ENCODE measurements at places on chromosomes 1 and 21. TPM values are rescaled to one million over a fixed set of nuclear protein-coding genes. Genes with fewer than 3 reads are reported as not detected.

Gene LCE3D
- total RNA-seq, result not detected

Gene OR10J1
- total RNA-seq, result not detected

GRCh38 chr1:111141245-111142220 lies 1.5 kb downstream of the CEPT1 start:
- H3K4me1 ChIP-seq, result peaks cover 21% of the 10 kb centered on the region
- no peaks in the 10 kb centered on the region for H3K36me3 ChIP-seq
- H3K27me3 ChIP-seq, result no peaks in the 10 kb centered on the region
- peak overlapping the region; percentile 88 for H3K4me3 ChIP-seq
- DNase-seq, result peak; percentile 21

DNA sequence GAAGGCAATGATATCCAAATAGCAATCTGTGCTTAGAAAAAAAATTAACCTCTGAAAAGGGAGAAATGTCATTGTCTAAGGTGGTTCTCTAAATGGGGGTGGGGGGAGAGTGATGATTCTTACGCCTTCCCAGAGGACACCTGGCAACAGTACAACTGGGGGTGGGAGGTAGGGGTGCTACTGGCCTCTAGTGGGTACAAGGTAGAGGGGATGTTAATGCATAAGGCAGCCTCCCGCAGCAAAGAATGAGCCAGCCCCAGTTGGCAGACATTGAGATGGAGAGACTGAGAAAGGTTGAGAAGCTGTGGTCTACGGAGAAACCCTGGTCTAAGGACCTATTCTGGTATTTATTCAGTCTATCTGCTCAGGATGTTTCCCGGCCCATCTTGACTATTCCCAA lies 472.2 kb upstream of the RUNX1 start:
- no peak overlapping the region for H3K4me3 ChIP-seq
- no peaks in the 10 kb centered on the region for H3K27me3 ChIP-seq
- no peak overlapping the region for H3K27ac ChIP-seq

DNA sequence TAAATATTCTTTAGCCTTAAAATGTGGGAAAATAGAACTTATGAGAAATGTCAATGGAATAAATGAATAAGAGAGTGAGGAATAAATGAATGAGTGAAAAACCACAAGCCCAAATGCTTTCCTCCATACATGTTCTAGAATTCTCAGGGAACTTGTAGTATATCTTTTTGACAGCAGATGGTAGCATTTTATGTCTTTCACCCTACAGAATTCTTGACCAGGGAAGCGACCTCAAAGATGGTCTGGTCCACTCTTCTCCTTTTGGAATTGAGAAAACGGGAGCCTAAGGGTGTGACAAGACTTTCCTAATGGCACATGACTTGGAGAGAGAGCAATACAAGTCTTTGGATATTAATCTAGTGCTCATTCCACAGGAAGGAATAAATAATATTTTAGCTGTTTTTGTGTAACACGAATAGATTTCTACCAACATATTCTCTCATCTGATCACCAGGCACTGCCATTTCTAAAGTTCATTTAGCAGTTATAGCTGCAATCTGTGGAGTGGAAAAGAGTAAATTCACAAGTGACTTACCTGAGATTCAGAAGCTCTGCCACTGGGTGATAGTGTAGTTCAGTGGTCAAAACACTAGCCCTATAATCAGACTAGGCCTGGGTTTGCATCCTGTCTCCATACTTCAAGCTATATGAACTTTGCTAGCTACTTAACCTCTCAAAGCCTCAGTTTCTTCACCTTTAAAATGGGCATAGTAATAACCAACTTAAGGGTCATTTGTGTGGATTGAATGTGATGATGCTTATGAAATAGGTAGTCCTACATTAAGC lies 15.0 kb upstream of the F5 start:
- no peaks in the 10 kb centered on the region for H3K36me3 ChIP-seq
- no peak overlapping the region for H3K27ac ChIP-seq
- no peaks in the 10 kb centered on the region for H3K4me1 ChIP-seq
- DNase-seq, result peak; percentile 74
- no peak overlapping the region for H3K4me3 ChIP-seq

- DNase-seq, result peak; percentile 37
- H3K27me3 ChIP-seq, result no peaks in the 10 kb centered on the region
- no peak overlapping the region for H3K4me3 ChIP-seq
- H3K36me3 ChIP-seq, result no peaks in the 10 kb centered on the region
- H3K27ac ChIP-seq, result no peak overlapping the region
- H3K4me1 ChIP-seq, result no peaks in the 10 kb centered on the region
Measured at GRCh38 chr1:235601104-235601503, 48.5 kb downstream of the GNG4 start.

GRCh38 chr1:57411262-57411661 lies 12.6 kb downstream of the DAB1 start:
- H3K36me3 ChIP-seq, result no peaks in the 10 kb centered on the region
- no peak overlapping the region for H3K4me3 ChIP-seq
- DNase-seq, result peak; percentile 34

DNA sequence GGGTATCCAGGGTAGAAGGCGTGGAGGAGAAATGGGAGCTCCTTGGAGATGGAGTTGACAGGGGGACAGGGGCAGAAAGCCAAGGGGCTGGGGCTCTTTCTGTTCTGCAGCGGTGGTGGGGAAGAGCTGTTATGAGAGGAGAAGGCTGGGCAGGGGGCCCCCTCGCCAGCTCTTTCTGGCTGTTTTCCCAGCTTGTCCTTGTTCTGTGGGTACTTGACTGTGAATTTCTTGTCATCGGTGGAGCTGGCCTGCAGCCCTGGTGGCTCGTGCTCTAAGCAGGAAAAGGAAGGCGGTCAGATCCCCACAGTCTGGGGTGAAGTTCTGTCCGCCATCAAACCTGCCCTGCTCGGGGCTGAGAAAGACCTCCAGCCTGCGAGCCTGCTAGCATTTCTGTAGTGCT lies 7.6 kb downstream of the ZNF683 start:
- H3K36me3 ChIP-seq, result no peaks in the 10 kb centered on the region
- DNase-seq, result no peak
- H3K4me3 ChIP-seq, result no peak overlapping the region
- no peak overlapping the region for H3K27ac ChIP-seq

DNA sequence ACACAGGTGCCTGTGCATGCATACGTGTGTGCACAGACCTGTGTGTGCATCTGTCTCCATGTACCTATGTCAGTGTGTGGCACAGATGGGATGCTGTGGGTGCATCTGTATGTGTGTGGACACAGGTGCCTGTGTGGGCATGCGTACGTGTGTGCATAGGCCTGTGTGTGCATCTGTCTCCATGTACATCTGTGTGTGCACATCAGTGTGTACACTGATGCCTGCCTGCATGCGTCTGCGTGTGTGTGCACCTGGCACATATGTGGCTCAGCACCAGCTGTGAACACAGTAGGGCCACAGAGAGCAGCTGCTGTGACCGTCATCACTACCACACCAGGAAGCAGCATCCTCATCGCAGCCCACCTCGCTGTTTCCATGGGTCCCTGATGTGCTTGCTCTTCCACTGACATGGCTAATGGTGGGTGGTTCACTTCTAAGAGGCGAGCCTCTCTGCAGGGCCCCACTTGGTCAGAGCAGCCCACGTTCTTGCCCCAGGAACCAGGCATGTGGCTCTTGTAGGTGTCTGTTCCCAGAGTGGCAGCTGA lies 9.6 kb upstream of the SPATC1L start:
- DNase-seq, result no peak
- H3K36me3 ChIP-seq, result peaks cover 4% of the 10 kb centered on the region
- H3K27me3 ChIP-seq, result no peaks in the 10 kb centered on the region
- H3K4me3 ChIP-seq, result no peak overlapping the region
- H3K27ac ChIP-seq, result no peak overlapping the region

- no peak overlapping the region for H3K4me3 ChIP-seq
- H3K27me3 ChIP-seq, result no peaks in the 10 kb centered on the region
- no peaks in the 10 kb centered on the region for H3K36me3 ChIP-seq
- no peak for DNase-seq
- H3K4me1 ChIP-seq, result peaks cover 4% of the 10 kb centered on the region
- no peak overlapping the region for H3K27ac ChIP-seq
Measured at GRCh38 chr1:59220356-59220755, 76.5 kb upstream of the FGGY start.

DNA sequence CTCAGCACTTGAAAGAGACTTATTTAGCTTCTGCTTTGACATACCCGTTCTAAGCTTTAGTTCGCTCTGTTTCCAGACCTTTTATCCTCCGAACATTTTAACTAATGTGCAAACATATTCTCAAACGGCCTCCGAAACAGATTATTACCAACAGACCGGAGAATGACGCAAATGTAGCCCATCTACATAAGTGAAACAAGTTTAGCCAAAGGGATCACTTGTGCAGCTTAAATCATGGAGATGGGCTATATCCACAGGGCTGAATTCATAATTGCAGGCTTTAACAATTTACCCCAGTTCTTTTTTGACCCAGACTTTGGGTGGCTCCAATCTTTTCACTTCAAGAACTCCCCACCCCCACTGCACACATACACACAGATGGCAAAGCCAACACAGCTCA lies 119.7 kb downstream of the KCNH1 start:
- no peak overlapping the region for H3K27ac ChIP-seq
- no peaks in the 10 kb centered on the region for H3K36me3 ChIP-seq
- no peak for DNase-seq

Gene CLEC20A
- not detected for total RNA-seq

Gene ZBTB8B
- total RNA-seq, result 0.22 TPM

Gene OR14K1
- not detected for total RNA-seq

- no peak overlapping the region for H3K27ac ChIP-seq
- DNase-seq, result no peak
- no peaks in the 10 kb centered on the region for H3K36me3 ChIP-seq
- H3K4me3 ChIP-seq, result no peak overlapping the region
Measured at GRCh38 chr1:43011020-43011419, 52.4 kb upstream of the SLC2A1 start.

- peaks cover 7% of the 10 kb centered on the region for H3K4me1 ChIP-seq
- no peaks in the 10 kb centered on the region for H3K27me3 ChIP-seq
- DNase-seq, result no peak
- H3K36me3 ChIP-seq, result peaks cover 74% of the 10 kb centered on the region
- no peak overlapping the region for H3K4me3 ChIP-seq
Measured at GRCh38 chr1:37699147-37699546, 6.8 kb downstream of the CDCA8 start.

GRCh38 chr1:29488086-29488793 lies 251.9 kb downstream of the PTPRU start:
- no peaks in the 10 kb centered on the region for H3K36me3 ChIP-seq
- no peak for DNase-seq
- no peaks in the 10 kb centered on the region for H3K4me1 ChIP-seq
- no peak overlapping the region for H3K27ac ChIP-seq
- peaks cover 4% of the 10 kb centered on the region for H3K27me3 ChIP-seq

Gene AIM2
- total RNA-seq, result not detected

GRCh38 chr1:60906526-60906925 lies 175.8 kb upstream of the NFIA start:
- no peak for DNase-seq
- no peaks in the 10 kb centered on the region for H3K4me1 ChIP-seq
- H3K27ac ChIP-seq, result no peak overlapping the region
- H3K27me3 ChIP-seq, result peaks cover 15% of the 10 kb centered on the region

DNA sequence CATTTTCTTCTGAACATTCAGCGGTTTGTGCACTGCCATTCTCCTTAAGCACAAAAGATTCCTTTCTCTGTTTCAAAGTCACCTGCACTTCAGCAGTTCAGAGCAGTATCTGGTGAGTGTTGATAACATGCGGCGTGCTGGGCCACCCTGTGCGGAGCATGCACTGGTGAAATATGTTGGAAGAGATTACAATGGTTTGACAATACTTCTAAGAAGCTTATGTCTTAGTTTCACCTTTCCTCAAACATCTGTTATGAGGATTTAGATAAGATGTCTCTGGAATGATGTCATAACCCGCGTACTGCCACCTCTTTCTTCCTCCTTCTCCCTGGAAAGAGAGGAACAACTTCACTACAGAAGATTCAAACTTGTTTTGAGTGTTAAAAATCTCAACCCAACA lies 650.3 kb downstream of the AJAP1 start:
- no peak overlapping the region for H3K4me3 ChIP-seq

GRCh38 chr1:119266858-119267257 lies 101.7 kb upstream of the HAO2 start:
- no peak for DNase-seq
- no peaks in the 10 kb centered on the region for H3K36me3 ChIP-seq
- no peaks in the 10 kb centered on the region for H3K27me3 ChIP-seq
- H3K27ac ChIP-seq, result no peak overlapping the region
- no peaks in the 10 kb centered on the region for H3K4me1 ChIP-seq
- no peak overlapping the region for H3K4me3 ChIP-seq

Gene CFH
- 1.9 TPM for total RNA-seq

DNA sequence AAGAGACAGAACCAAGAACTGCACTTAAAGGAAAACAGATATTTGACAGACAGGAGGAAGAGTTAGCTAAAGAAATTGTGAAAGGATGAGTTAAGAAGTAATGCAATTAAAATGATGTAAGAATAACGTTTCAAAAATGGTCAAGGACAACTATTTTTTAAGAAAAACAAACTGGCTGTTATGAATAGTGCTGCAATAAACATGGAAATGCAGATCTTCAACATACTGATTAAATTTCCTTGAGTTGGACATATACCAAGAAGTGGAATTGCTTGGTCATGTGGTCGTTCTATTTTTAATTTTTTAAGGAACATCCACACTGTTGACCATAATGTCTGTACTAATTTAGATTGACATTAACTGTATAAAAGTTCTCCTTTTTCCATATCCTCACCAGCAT lies 23.1 kb upstream of the PHTF1 start:
- peaks cover 10% of the 10 kb centered on the region for H3K4me1 ChIP-seq
- no peak overlapping the region for H3K27ac ChIP-seq
- no peak for DNase-seq
- no peaks in the 10 kb centered on the region for H3K36me3 ChIP-seq
- H3K27me3 ChIP-seq, result no peaks in the 10 kb centered on the region
- no peak overlapping the region for H3K4me3 ChIP-seq

- peaks cover 54% of the 10 kb centered on the region for H3K36me3 ChIP-seq
- DNase-seq, result no peak
- H3K4me1 ChIP-seq, result no peaks in the 10 kb centered on the region
- no peaks in the 10 kb centered on the region for H3K27me3 ChIP-seq
Measured at GRCh38 chr1:220137019-220137786, 43.3 kb downstream of the IARS2 start.

Gene PPOX
- 21.8 TPM for total RNA-seq

GRCh38 chr1:160963521-160963920 lies 8.9 kb upstream of the ITLN2 start:
- no peak overlapping the region for H3K27ac ChIP-seq
- DNase-seq, result no peak
- H3K4me1 ChIP-seq, result no peaks in the 10 kb centered on the region

Gene FAM167B
- 1.3 TPM for total RNA-seq

DNA sequence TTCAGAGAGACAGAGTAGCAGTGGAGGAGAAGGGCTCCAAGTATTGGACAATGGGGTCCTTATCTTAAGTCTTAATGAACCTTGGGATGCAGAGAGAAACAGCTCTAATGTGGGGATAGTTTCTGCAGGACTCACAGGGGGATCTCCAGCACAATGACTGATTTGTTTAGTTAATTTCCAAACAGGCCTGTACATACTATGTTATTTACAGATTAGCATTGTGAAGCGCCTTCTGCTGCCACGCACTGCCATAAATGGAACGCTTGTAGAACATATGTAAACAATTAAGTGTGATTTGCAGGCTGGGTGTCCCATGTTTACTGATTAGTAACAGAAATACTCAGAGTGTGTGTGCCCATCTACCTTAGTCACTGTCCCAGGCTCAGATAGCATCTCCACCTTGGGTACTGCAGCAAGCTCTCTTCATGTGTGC lies 56.1 kb downstream of the NTPCR start:
- no peaks in the 10 kb centered on the region for H3K27me3 ChIP-seq
- no peaks in the 10 kb centered on the region for H3K36me3 ChIP-seq
- no peak for DNase-seq
- H3K4me3 ChIP-seq, result no peak overlapping the region
- H3K4me1 ChIP-seq, result peaks cover 21% of the 10 kb centered on the region
